ENCODE measurements at places on chromosomes 2 and 18. TPM values are rescaled to one million over a fixed set of nuclear protein-coding genes. Genes with fewer than 3 reads are reported as not detected.

Gene FIGN
- total RNA-seq = 16.4 TPM

Gene METTL8
- total RNA-seq = 10.5 TPM

Gene G6PC2
- total RNA-seq = not detected

Gene PARD6G
- total RNA-seq = 1.3 TPM

Gene ALLC
- total RNA-seq = not detected

Gene IL36A
- not detected for total RNA-seq

Gene SFT2D3
- total RNA-seq = 3.1 TPM

Gene UGT1A6
- not detected for total RNA-seq

Gene PLEK
- 3.7 TPM for total RNA-seq

Gene TSPYL6
- total RNA-seq = 0.11 TPM

- peak; percentile 88 for DNase-seq
These were observed 11.5 kb downstream of the PPP1R7 start for GRCh38 chr2:241161646-241162281.

GRCh38 chr2:100877555-100877954 is 57.6 kb downstream of the NPAS2 start:
- no peak for DNase-seq

GRCh38 chr2:143252138-143252907 is 123.1 kb downstream of the ARHGAP15 start:
- DNase-seq = no peak

DNA sequence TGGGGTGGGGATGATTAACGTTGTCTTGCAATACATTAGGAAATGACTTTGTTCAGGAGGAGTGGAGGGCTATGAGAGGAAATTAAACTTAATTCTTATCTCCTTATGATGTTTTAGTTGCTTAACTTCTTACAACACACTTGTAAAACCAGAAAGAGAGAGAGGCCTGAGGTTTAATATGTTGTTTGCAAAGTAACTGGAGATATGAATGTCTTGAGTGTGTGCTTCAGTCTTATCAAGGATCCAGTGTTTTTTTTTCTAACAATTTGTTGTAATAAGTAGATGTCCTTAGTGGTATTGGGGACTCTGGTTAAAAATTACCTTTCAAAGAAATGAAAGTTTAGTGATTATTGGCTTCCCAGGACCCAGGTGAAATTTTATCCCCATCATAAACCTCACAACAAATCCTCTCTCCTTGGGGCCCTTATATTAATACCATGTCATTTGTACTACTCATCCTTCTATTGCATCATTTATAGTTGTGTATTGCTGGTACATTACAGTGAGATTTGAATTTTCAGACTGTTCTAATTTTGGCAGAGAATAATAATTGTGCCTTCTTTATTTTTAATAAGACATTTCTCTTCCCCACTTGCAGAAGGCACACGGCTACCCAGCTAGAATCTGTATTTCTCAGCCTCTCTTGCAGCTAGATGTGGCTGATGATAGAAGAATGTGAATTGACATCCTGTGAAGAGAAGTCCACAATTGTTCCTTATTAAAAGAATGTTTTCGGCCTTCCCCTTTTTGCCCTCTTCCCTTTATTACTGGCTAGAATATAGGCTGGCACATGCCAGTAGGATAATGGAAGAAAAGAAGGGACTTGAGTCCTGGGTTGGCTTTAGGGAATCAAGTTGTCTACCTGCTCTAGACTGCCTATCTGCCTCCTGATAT is 91.9 kb upstream of the CXCR4 start:
- no peak for DNase-seq

GRCh38 chr2:18630941-18631340 is 41.6 kb upstream of the NT5C1B start:
- DNase-seq = no peak

GRCh38 chr2:16303273-16303577 is 362.4 kb downstream of the CYRIA start:
- no peak for DNase-seq

- DNase-seq = no peak
These were observed at the start of gene BOK for GRCh38 chr2:241558532-241559322. Gene BOK (plus strand): TSS chr2:241558745. CDS start chr2:241559484, 739 bp downstream.

DNA sequence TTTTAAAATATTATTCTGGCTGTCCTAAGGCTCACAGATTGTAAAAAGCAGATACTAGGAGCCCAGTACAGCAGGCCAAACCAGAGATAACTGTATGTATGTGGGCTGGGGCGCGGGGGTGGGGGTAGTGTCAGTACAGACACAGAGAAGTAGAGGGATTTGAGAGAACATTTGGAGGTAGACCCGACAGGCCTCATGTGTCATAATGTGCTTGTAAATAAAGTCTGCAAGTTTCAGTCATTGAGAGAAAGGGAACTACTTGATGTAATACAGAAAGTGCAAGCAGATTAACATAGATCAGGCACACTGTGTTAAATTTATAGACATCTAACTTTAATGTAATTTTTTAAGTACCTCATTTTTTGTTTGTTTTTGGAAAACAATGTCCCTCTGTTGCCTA is 7.4 kb upstream of the POLI start:
- DNase-seq = no peak

DNA sequence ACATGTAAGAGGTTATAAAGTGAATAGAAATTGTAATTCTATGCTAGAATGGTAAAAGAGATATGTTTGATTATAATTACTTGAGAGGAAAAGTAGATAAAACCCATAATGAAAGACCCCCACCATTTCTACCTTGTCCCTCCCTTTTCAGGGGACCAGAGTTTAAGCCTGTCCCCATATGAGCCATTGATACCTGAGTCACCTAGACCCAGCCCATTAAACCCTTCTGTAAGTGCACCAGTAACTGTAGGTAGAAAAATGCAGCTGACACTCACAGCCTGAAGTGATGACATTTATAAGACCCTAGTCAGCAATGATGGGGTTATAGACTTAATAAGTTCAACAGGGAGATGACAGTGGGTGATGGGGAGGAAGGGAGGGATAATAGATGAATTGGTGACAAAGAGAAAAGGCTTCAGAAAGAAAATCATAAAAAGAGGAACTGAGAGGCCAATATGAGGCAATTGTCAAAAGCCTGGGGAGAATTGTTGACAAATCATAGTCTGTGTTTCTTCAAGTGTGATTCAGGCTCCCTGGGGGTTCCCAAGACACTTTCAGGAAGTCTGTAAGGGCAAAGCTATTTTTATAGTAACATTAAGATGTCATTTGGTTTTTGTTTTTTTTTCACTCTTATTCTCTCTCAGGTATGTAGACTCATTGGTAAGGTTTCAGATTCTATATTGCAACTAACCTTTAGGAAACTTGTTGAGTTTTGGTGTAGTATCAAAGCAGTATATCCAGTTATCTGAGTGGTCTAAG is 544.2 kb downstream of the SATB2 start:
- no peak for DNase-seq

DNA sequence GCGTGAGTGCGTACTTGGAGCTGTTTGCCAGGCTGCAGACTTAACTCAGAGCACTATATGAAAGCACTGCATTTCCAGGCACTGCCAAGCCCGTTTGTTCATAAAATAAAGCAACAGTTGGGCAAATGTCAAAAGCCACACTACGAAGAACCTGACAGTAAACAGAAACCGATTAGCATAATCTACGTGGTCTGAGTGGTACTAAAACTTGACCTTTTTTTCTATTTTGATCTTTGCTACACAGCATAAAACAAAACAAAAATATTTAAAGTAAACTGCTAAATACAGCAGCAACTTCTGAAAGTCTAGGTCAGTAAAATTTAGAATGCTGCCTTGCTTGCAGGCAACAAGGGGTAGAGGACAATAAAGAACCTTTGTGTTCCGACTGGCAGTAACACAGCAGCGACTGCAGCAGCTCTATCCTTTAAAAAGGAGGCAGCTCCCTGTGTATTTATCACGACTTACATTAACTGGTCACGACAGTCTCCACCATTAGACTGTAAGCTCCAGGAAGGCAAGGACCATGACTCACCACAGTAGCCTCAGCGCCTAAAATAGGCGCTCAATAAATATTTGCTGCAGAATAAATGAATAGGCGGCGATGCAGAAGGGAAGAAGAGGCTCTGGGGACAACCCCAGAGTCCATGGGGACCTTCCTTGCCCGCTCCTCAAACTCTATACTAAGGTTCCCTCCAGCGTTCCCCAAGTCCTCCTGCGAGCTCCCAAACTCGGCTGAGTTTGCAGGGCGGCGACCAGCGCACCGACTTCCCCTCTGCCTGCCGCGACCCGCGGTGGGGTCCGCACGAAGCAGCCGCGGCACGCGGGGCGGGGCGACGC is 902 bp downstream of the SS18 start:
- DNase-seq = no peak

- no peak for DNase-seq
These were observed at the start of gene HOXD3 for GRCh38 chr2:176156807-176157498. Gene HOXD3 (plus strand): TSS chr2:176157307. CDS start chr2:176169115, 11,808 bp downstream.

GRCh38 chr2:48433682-48434081 is 96.3 kb upstream of the STON1 start:
- no peak for DNase-seq

- DNase-seq = no peak
These were observed 103.3 kb downstream of the MDH1 start for GRCh38 chr2:63692002-63692606.

Data from cardiac septum (tissue), 1 donor.